Stimulated activated CD4-positive, alpha-beta T cell treated with anti-CD3 and anti-CD28 coated beads, TNF-alpha, amount 100 ng/mL, for 1 hour (primary cell): ENCODE measurements at places on chromosomes 7 and 10.

DNA sequence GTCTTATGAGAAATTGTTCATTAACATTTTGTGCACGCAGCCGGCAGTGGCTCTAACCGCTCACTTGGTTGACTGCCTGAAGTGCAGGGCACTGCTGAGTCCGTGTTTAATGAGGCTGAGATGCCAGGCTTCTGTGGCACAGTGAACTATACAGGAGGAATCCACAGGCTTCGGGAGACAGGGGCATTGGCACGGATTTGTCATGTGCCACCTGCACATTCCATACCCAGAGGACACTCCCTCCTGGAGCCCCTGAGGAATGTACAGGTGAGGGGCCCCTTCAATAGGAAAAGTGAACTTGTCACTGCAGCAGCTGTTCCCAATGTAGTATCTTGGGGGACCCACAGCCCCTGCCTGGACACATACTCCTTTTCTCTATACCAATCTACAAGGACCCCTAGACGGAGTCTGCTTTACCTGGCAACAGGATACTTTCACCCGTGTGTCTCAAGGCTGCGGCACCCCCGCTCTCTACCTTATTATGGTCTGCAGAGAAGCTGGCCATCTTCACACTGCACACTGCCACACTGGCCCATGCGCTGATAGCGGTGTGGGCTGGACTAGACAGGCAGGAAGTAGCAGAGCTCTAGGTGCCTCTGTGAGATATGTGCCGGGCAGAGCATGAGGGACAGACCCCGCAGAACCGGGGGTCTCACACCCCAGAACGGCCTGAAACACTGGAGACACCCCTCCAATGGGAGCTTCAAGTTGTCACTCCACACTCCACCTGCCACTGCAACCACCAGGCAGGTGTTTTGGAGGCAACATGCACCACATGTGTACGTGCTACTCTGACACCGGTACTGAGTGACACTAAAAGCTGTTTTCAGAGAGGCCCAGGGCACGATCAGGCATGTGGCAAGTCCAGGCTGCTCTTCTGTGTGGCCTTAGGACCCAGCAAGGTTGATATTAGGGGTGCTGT is 71.4 kb upstream of the RHEB start:
- DNase-seq: no peak

GRCh38 chr7:85004402-85004801 is 182.5 kb downstream of the SEMA3D start:
- no peak for DNase-seq

GRCh38 chr10:74875966-74876365 is 49.6 kb downstream of the KAT6B start:
- DNase-seq: no peak

DNA sequence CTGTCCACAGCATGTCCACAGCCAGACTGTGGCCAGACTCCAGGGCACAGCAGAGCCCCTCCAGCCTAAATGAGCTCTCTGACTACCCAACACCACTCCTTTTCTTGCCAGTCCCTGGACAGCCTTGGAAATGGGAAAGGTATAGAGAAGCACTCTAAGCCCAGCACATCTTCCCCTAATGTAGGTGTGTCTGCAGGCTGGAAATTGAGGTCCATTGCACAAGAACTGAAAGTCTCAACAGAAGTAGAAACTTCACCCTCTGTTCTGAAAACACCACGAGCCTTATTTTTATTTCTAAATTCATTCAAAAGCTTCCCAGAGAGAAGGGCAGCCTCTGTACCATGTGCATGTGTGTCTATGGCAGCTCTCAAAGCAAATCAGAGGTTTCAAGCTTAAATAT is 3.7 kb upstream of the KCNMA1 start:
- no peak for DNase-seq

DNA sequence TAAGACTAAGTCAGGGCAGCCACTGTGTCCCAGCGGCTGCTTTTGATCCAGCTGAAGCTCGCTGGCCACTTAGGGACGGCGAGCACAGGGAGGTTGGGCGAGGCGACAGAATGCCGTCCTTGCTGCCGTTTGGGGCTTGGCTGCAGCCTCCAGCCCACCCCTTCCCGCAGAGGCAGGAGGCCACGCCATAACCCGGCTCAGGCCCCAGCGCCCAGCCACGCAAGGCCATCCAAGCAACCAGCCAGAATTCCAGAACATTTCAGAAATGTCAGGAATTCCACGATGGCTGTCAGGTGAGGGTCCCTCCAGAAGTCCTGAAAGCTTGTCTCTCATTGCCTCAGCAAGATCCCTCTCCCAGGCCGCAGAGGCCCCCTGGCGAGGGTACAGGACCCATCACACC is 479.1 kb upstream of the FOXK1 start:
- DNase-seq: no peak

GRCh38 chr7:135517060-135517459 is 7.2 kb upstream of the CNOT4 start:
- no peak for DNase-seq

DNA sequence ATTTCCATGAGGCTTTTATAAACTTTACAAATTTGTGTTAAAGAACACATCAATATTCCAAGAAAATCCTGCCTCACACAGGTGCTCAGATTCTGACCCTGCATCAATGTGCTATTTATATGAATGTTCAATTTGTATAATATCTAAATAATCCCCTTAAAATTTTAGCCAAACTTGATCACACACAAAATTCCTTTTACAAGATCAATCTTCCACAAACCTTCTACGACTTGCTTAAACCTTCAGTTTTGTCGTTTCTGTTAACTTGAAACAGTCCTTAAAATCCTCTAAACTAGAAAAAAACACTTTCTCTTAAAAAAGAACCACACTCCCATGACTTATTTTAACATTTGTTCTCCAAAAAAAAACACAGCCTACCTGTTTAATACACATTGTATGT is 20.2 kb upstream of the TRPV6 start:
- no peak for DNase-seq
